Esophagus muscularis mucosa (tissue), 4 donors: ENCODE measurements at places on chromosomes 7 and 10. TPM values are rescaled to one million over a fixed set of nuclear protein-coding genes. Genes with fewer than 3 reads are reported as not detected.

GRCh38 chr7:118129041-118129795 is 54.7 kb upstream of the LSM8 start:
- DNase-seq, result no peak

DNA sequence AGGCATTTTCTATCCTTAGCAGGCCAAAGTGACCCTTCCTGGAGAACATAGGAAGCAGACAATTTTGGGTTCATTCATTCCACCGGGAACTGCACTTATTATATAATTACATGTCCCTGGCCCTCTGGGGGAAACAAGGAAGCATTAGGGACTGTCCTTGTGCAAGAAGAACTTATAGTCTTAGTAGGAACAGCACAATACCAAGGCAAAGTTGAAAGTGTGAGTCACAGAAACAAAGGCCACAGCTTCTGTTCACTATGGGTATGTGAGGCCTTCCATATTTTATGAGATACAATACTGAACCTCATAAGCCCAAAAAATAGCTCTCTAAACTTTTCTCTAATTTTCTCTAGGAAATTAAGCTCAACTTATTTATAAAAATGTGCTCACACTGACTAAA is 18.4 kb upstream of the AKR1B10 start:
- DNase-seq, result no peak

DNA sequence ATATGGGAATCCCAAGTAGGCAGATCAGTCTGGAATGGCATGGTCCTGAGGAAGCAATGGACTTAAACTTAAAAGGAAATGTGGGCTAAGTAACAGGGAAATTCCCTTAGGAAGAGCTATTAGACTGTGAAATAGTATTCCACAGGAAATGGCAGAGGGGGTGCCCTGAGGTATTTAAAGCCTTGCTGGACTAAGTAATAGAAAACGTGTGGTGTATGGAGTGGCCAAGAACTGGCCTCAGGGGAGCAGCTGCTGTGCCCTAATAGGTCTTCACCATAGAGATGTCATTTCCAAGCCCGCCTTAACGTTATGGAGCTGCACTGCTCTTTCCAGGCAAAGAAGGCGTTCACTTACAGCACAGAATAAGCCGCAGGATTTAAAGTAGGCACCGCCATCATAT is 365.2 kb upstream of the ZMIZ1 start:
- no peak for DNase-seq

DNA sequence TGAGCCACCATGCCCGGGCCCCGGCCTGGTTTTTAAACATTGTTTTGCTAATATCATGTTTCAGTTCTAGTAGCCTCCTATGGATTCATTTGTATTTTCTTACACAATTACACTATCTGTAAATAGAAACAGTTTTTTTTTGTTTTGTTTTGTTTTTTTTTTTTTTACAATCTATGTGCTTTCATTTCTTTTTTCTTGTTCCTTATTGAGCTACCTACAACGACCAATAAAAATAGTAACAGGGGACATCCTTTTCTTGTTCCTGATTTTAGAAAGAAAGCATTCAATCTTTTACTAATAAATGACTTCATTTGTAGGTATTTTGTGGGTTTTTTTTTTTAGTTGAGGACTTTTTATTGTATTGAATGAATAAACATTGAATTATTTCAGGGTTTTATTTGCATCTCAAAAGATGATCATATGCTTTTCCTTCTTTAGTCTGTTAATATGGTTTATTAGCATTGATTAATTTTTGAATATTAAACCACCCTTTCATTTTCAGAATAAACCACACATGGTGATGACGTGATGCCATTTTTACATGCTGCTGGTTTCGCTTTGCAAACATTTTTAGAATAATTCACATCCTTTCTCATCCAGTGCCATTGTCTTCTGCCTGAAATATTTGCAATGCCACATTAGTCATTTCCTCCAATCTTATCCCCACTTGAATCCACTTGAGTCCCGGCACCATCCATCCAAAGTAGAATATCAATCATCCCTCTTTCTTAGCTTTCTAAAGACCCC is 18.1 kb upstream of the AKR1E2 start:
- no peak for DNase-seq

DNA sequence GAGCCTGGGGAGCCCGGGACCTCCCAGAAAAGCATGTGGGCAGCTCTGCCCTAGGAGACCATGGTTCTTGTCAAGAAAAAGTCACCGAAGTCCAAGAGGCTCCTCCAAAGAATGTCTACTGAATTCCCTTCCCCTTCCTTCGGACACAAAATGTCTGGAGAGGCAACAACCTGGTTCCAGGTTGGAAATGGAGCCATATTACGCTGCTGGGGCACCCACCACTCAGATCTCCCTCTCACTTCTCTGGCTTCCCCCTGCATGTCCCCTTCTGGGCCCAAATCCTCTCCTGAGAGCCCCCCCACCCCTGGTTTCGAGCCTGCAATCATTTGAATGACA is 52.6 kb downstream of the RGS10 start:
- no peak for DNase-seq

DNA sequence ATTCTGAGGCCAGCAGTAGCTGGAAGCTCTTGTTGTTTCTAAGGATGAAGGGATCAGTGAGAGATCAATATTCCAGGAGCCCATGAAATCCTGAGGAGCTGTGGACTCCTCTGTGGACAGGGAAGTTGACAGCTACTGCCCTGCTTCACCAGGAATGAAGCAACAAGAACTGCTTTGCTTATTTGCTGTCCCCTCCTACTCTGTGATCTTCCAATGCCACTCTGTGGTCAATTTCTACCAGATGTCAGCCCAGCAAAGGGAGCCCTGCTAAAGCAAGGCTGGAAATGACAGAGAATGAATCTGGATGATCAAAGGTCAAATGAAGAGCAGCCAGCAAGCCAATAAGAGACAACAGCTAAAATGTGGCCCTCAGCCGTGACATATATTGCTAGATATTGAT is 227.5 kb upstream of the CHRM2 start:
- no peak for DNase-seq

GRCh38 chr10:79445977-79446757 is 743 bp upstream of the ZCCHC24 start:
- no peak for DNase-seq

DNA sequence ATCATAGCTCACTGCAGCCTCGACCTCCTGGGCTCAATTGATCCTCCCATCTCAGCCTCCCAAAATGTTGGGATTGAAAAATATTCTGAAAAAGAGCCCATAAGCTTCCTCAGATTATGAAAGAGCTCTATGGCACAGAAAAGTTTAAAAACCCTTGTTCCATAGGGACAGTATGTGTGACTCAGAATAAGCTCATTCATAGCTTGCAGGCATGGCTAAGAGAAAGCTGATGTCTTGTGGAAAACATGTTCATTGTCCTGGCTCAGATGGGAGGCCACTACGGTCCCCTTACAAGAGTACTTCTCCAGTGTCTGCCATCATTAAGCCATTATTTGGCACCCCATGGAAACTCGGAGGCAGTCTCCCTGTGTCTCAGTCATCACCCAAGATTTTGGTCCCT is 64.0 kb downstream of the CCDC3 start:
- DNase-seq, result no peak

DNA sequence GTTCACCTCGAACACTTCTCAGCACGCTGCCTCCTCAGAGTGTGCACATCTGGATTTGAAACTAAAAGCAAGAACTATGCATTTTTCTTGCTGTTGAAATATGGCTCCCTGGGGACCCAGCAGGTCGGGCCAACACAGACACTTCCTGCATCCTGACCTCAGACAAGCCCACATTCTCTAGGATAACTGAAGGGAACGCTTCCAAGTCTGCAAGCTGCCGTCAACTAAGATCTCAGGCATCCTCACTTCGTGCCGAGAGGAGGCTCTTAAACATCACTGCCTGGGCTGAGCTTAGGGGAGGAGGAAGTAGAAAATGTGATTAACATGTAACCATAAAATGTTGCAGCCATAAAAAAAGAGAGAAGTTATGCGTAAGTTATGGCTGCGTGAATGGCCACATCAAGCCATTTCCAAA is 65.5 kb downstream of the PYROXD2 start:
- no peak for DNase-seq

- DNase-seq, result no peak
These were observed 70.8 kb upstream of the ZNF92 start for GRCh38 chr7:65302883-65303282.

- no peak for DNase-seq
These were observed 32.8 kb downstream of the MRPS33 start for GRCh38 chr7:140981951-140982350.

GRCh38 chr10:78348411-78349164 is 314.9 kb downstream of the RPS24 start:
- DNase-seq, result peak; percentile 68

- no peak for DNase-seq
These were observed 8.2 kb upstream of the CLDN4 start for GRCh38 chr7:73822319-73823173.

DNA sequence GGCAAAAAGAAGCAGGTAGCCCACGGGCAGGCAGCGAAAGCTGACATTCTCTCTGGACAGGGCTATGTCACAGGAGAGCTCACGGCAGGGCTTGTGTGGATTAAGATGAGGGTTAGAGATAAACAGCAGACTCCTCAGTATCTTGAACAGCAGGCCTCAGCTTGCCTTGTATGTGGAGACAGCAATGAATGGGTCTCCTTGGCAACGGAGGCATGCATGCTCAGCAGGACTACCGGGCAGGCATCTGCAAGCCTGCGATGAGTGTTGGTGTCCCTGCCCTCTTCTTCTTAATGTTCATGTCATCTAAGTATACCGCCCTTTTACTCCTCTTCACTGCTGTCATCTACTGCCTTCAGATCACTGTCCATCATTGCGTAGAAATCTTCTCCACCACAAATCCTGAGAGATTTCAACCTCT is 81.9 kb upstream of the C1GALT1 start:
- no peak for DNase-seq

DNA sequence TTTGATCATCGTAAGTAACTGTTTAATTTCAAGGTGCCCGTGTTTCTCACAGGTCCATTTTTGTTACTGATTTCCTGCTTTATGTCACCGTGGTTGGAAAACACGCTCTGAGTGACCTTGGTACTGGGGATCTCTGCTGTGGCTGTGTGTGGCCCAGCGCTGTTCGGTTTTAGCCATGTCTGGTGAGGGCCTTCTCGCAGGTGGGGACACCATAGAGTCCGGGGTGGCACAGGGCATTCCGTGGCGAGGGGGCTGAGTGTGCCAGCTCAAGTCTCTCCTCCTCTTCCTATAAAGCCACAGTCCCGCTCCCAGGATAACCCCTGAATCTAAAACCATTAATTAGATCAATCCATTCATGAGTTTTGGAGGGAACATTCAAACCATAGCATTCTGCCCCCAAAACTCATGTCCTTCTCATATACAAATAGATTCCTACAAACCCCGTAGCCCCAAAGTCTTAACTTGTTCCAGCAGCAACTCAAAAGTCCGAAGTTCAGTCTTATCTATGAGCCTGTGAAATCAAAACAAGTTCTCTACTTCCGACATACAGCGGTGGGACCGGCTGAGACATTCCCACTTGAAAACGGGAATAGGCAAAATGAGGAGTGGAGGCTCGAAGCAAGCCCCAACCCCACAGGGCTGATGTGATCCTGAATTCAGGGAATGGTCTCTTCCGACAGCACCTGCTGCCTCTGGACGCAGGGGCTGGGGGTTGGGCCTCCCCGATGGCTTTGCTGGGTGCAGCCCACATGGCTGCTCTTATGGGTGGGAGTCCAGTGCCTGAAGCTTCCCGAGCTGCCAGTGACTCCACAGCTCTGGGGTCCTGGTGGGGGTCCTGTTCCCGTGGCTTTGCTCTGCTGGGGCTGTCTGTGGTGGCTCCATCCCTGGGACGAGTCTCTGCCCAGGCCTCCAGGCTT is 55.0 kb upstream of the NKX6-2 start:
- no peak for DNase-seq

DNA sequence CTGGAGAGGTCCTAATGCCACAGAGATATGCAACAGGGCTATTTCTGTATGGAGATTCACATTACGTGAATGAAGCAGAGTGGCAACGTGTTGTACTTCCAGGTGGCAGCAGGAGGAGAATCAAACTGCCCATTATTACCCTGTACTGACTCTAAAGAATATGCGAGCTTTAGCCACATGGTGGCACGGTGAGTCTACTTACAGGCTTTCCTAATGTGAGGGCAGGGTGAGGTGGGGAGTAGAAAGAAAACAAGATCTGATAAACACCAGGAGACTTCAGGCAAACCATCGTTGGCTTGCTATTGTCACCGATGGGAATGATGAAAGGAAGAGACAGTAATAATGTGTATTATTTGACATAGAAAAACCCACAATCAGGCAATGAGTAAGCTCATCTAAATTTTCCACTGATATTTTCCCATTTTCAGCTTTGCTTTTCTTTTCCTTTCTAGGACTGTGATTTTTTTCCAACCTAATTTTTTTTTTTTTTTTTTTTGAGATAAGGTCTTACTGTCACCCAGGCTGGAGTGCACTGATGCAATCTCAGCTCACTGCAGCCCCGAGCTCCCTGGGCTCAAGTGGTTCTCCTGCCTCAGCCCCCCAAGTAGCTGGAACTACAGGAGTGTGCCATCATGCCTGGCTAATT is 164.3 kb downstream of the BTAF1 start:
- DNase-seq, result no peak

DNA sequence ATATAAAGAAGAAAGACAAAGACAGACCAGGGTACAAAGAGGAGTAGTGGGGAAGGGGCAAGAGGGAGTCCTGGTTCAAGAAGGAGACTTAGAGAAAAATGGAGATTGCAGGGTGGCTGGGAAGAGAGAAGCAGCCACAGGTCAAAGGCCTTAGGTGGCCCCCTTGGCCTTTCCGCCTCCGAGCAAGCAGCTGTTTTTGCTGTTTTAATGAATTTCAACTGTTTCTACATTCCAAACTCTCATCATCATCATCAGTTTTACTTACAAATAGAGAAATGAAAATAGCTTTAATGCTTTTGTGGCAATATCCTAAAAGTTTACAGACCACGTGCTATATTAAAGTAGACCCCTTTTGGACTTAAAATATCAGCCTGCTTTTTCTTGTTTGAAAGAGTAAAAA is 399.7 kb downstream of the EXOC4 start:
- no peak for DNase-seq

HMX3 gene
- not detected for total RNA-seq

PNLIPRP2 gene
- not detected for total RNA-seq

GLI3 gene
- total RNA-seq, result 17.8 TPM
